Memory B cell (primary cell): ENCODE measurements at places on chromosomes 4 and X.

- no peak for DNase-seq
These were observed 1039.4 kb upstream of the IGFBP7 start for GRCh38 chr4:58149404-58150085.

GRCh38 chrX:23046443-23046842 is 46.7 kb downstream of the DDX53 start:
- DNase-seq: no peak

DNA sequence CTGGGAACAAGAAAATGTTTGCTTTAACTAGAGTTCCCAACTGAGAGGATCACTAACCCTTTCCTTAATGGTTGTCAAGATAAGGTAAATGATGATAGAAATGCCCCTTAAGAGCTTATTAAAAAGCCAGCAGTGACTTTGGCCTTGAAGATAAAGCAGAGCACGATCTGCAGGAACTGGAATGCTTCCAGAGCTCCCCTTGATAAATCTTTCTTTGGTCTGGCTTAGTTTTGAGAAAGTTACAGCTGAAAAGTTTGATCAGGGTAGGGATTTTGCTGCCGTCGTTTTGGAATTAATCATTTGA is 64.0 kb downstream of the PTTG2 start:
- DNase-seq: no peak

GRCh38 chr4:126564283-126564854 is 1068.4 kb upstream of the INTU start:
- no peak for DNase-seq

GRCh38 chrX:41389311-41389888 is 55.4 kb downstream of the DDX3X start:
- no peak for DNase-seq

DNA sequence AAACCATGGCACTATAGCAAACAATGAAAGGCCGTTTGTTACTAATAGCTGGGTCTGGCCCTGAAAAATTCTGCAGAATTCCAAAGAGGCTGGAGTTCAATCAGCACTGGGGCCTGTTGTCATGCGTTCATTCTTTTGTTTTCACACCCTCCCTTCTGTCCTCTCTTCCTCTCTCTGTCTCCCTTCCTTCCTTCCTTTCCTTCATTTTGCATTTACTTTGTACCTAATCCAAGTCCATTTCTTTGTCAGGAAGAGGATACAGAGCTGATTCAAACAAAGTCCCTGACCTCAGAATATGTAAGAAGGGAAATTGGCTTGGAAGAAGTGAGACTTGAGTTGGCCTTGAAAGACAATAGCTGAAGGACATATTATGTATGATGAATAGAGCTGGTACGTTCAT is 119.6 kb upstream of the LDB2 start:
- no peak for DNase-seq

DNA sequence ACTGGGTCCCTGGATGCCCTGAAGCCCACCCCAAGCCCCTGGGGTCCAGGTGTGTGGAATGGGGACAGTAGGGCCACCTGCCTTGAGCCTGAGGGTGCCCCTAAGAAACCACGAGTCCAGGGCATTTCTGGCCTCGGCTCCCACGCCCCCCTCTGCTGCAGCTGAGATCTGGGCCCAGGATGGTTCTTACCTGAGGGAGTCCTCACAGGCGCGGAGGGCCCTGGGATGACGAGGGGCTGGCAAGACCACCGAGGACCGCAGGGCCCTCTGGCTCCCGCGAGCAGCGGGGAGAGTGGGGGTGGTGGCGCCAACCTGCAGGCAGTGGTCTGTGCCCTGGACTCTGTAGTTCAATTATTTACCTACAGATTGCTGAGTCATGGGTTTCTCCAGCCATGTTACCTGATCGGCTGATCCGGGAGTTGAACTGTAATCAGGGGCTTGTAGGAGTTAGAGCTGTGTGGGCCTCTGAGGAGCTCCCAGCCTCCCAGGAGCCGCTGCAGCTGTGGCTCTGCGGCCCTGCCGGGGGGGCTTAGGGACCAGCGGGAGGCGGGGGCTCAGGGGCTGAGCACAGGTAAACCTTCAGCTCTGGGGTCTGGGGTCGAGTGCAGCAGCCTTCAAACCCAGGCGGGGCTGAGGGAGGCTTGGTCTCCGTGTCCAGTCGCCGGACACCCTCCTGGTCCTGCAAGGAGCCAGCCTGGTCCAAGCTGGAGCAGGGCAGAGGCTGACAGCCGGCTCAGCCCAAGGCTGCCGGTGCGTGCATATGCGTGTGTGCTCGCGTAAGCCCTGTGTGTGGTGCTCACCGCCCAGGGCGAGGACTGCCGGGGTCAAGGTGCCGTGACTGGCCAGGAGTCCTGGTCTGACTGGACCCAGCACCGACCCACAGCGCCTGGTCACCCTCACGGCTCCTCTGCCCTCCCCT is at the start of gene SLC26A1:
Gene SLC26A1, minus strand, starts transcription at position 294 of the 919 bp plus-strand sequence. CDS start 1,701 bp downstream, outside the sequence.
- no peak for DNase-seq

- DNase-seq: no peak
These were observed 274.3 kb downstream of the DMD start for GRCh38 chrX:32937043-32937442.

DNA sequence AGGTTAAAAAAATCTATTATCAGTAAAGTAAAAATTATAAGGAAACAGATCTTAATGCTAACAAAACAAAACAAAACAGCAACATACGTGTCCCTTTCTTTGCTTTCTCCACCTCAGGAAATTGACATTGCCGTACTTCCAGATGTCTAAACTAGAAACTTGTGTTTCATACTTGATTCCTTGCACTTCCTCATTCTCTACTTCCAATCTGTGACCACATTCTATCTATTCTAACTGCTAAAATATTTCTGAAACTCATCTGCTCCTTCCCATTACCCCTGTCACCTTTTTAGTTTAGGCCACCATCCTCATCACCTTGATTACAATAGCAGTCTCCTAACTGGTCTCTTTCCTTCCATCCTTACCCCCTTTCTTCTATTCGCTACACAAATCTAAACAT is 22.5 kb upstream of the RPA4 start:
- DNase-seq: no peak

GRCh38 chrX:123860983-123861382 is 1.1 kb downstream of the XIAP start:
- no peak for DNase-seq

DNA sequence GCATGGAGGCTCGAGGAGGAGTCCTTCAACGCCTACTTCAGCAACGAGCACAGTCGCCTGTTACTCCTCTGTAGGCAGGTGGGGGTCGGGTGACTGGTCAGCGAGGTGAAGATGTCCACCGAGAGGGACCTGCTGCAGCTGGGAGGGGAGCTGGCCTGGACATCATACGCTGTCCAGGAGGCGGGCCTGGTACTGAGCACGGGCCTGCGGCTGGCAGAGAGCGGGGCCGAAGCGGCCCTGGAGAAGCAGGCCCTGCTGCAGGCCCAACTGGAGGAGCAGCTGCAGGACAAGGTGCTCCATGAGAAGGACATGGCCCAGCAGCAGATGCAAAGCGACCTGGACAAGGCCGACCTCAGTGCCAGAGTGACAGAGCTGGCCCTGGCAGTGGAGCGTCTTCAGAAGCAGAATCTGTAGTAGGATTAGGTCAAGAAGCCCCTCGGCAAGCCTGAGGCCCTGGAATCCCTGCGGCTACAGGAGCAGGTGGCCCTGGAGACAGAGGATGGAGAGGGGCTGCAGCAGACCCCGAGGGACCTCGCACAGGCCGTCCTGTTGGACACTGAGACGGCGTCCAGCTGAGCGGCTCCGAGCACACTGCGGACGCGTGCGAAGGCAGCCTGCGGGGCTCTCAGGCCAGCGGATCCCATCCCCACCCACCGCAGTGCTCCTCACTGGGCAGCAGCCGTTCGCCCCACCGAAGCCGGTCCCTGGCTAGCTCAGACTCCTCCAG is 11.9 kb downstream of the SMIM10L2A start:
- no peak for DNase-seq

GRCh38 chr4:102610476-102610875 is 109.3 kb downstream of the NFKB1 start:
- DNase-seq: no peak

- DNase-seq: no peak
These were observed 81.5 kb upstream of the PTPN13 start for GRCh38 chr4:86512631-86513030.

DNA sequence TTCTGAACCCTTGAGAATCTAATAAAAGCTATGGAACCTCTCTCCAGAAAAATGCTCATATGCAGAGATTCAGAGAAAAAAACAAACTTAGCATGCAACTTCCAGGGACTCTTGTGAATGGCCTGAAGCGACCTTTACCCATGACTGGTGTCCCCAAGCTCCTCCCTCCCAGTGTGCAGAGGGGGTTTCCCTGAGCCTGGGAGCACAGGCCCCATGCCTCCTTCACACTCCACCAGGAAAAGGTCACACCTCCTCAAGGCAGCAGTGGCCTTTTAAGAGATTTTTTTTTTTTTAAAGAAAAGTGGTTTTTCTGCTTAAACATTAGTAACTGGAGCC is 13.3 kb upstream of the UBA6 start:
- no peak for DNase-seq

GRCh38 chr4:122755675-122756074 is 23.2 kb downstream of the BBS12 start:
- DNase-seq: no peak

DNA sequence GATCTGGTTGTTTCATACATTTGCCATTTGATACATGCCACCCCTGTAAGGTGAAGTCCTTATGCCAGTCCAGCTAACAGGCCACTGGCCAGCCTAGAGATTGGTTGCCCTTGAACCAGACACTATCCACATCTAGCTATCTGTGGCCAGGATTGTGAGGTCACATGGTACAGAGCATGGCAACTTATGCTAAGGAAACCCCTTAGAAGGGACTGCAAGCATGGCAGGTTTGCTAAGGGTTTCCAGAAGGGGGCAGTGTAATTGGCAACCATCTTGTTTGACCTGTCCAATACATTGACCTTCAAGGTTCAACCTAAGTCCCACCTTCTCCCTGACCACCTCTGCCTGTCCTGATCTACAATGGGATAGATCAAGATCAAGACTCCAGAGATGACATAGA is 47.5 kb downstream of the SMC1A start:
- no peak for DNase-seq

GRCh38 chr4:56314207-56314915 is 72.9 kb downstream of the AASDH start:
- DNase-seq: no peak

DNA sequence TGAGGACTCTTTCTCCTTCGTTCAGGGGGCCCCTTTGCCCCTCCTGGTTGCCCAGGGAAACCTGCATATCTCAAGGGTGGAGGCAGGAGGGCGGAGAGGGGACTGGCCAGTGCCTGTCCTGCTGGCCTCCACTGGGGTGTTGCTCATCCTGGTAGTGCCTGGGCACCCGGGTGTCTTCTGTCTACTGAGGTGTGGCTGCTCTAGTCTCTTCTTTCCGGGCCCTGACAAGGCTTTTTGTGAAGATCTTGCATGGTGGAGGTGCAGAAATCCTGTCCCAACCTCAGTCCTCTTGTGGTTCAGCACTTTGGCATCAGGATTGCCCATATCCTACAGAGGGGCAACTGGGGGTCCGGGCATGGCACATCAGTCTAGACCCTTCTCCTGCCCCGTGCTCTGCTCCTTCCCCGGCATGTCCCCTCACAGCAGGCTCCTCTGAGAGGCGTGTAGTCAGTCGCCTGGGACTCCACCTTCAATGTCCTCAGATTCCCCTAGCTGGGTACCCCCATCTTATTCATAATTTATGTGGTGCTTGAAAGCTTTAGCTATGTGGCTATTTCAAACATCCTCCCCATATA is 1.9 kb downstream of the CCDC110 start:
- DNase-seq: peak; percentile 22

DNA sequence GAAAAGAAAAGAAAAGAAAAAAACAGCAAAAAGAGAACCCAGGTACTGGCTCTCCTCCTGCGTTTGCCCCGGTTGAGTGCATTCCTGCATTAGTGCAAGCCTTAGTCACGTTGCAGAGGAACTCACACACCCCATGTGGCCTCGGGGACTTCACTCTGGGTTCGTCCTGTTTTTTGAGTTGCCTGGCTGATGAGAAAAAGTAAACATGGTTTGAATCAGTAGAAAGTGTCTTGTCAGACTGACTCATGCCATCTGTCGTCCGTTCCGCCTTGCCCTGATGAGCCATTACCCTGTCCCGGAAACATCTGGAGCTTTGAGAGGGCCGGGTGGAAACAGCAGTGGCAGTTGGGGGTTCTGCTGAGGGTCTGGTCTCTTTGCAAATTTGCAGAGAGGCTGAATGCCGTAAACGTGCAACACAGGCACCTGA is 16.3 kb downstream of the CD99 start:
- DNase-seq: peak; percentile 79

GRCh38 chrX:48090123-48090522 is 18.7 kb upstream of the ZNF630 start:
- no peak for DNase-seq

DNA sequence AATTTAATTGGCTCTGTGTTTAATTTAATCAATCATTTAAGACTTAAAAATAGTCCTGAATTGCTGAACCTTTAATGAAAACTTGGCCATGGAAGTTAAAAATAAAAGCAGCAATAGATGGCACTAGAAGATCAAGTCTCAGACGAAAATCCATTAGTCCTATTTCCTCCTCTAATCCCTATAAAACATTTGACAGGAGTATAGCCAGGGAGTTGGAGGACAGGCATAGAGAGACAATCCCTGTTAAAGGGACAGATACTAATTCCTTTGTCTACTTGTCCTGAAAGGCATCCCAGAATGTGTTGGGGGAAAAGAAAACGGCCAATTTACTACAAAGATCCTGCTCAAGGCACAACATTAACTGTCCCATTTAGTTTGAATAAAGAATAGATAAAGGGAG is 276.3 kb upstream of the TACR3 start:
- DNase-seq: no peak

GRCh38 chr4:60926624-60927023 is 273.5 kb upstream of the ADGRL3 start:
- no peak for DNase-seq

- DNase-seq: no peak
These were observed 8.0 kb downstream of the PRSS12 start for GRCh38 chr4:118344801-118345200.

- no peak for DNase-seq
These were observed 47.1 kb upstream of the THOC2 start for GRCh38 chrX:123779908-123780396.

- DNase-seq: no peak
These were observed 6.8 kb downstream of the PDS5A start for GRCh38 chr4:39970671-39971640.

DNA sequence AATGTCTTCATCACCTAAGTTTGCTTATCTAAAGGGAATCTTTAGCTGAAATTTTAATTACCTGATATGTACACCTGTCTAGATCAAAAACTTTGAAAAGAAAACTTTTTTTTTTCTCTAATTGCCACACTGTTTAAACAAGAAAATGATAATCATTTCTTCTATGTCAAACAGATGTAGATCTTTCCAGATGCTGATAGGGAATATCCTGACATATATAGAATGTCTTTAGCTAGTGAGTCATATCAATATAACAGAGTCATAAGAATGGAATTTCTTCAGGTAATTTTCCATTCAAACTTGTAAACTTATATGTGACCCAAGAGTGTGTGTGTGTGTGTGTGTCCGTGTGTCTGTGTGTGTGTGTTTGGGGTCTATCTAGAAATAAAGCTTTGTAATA is 271.9 kb downstream of the GPM6A start:
- no peak for DNase-seq

GRCh38 chrX:96763608-96764007 is 79.0 kb downstream of the DIAPH2 start:
- no peak for DNase-seq

GRCh38 chr4:140130677-140131076 is 23.3 kb downstream of the MAML3 start:
- no peak for DNase-seq

- DNase-seq: no peak
These were observed 47.1 kb downstream of the ALG13 start for GRCh38 chrX:111728096-111728495.

- no peak for DNase-seq
These were observed 117.2 kb upstream of the OTUD4 start for GRCh38 chr4:145297556-145297955.

- no peak for DNase-seq
These were observed 128.5 kb upstream of the DIPK2B start for GRCh38 chrX:45329217-45329616.

GRCh38 chr4:147453561-147454141 is 27.2 kb upstream of the EDNRA start:
- no peak for DNase-seq
